ENCODE measurements at places on chromosomes 1 and 21.

DNA sequence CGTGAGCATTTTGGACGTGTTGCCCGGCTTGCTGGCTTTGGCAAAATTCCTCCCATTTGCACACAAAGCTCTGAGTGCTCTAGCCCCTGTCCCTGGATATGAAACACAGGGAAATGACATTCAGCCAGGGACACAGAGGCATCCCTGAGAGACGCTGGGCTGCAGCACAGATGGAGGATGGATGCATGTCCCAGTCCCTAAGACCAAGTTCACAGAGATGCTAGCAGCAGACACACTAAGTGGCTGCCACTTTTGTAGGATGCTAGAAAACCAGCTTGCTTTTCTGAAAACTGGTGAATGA lies 12.5 kb downstream of the ACTRT2 start:
- DNase-seq = no peak

GRCh38 chr1:18253093-18253492 lies 145.5 kb downstream of the IGSF21 start:
- no peak for DNase-seq

DNA sequence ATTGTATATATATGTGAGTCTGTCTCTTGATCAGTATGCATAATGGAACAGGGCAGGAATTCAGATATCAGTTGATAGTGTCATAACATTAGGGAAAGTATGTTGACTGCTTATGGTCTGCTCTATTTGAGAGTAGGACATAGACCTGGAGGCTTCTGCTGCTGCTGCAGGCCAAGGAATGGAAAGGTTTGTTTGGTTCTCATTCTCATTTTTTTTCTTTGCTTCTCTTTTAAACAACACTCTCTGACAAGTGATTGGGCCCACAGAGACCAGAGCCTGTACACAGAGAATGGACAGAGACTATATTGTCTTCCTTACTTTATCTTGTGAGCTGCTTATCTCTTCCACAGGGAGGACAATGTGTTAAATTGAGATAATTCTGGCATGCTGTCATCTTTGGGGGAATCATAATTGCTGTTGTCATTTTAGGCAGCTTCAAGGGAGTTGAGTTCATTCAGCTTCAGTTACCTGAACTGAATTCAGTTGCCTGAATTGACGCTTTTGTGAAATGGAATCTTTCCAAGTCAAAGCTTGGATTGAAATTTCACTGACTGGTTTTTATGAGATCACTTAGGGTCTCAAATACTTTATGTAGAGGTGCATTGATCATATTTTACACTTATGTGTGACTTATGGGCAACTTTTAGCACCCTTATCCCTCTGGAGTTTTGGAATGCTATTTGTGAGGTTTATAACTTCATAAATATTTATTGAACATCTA lies 16.9 kb downstream of the CAP1 start:
- no peak for DNase-seq

DNA sequence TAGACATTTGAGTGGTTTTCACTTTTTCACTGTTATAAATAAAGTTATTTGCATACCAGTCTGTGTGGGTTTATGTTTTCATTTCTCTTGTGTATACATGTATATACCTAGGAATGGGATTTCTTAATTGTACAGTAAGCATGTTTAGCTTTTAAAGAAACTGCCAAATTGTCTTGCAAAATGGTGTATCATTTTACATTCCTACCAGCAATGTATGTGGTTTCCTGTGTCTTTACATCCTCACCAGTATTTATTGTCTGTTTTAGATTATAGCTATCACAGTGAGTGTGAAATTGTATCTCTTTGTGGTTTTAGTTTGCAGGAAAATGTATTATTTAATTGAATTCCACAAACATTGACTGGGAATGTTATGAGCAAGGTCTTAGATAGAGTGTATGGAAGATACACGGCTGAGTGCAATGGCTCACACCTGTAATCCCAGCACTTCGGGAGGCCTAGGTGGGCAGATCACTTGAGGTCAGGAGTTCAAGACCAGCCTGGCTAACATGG lies 57.3 kb downstream of the MACF1 start:
- no peak for DNase-seq

DNA sequence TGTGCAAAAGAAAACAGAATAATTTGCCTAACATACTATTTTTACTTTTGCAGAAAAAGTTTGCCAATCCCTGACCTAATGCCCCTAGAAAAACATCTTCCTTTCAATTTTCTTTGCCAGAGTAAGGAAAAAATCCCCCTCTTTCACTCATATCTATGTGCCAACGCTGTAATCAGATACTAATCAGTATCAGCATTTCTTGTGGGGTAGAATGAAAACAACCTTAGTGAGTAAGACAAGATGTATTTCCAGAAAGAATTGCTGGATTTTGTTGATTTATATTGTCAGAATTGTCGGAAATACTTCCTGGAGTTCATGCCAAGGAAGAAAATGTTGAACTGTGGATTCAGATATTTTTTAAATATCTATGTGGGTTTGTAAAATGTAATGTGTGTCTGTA lies 1893.8 kb downstream of the NCAM2 start:
- no peak for DNase-seq

- DNase-seq = no peak
Observed at GRCh38 chr1:169523904-169524303, 38.2 kb upstream of the SLC19A2 start.

DNA sequence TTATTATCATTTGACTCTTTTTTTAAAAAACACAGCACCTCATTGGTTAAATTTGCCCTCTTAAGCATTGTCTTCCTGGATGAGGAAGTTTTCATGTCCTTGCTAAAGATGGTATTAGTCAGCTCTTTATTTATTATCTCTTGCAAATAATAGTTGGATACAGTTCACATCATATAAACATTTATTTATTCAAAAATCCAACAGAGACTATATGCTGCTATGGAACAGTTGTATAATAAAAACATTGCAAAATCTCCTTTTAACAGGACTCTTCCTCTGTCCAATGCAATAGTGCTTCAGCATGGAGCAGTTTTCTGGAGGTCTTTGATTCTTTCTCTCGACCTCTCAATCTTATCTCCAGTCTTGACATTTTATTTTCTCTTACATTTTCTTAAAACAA lies 49.5 kb upstream of the VCAM1 start:
- DNase-seq = no peak

DNA sequence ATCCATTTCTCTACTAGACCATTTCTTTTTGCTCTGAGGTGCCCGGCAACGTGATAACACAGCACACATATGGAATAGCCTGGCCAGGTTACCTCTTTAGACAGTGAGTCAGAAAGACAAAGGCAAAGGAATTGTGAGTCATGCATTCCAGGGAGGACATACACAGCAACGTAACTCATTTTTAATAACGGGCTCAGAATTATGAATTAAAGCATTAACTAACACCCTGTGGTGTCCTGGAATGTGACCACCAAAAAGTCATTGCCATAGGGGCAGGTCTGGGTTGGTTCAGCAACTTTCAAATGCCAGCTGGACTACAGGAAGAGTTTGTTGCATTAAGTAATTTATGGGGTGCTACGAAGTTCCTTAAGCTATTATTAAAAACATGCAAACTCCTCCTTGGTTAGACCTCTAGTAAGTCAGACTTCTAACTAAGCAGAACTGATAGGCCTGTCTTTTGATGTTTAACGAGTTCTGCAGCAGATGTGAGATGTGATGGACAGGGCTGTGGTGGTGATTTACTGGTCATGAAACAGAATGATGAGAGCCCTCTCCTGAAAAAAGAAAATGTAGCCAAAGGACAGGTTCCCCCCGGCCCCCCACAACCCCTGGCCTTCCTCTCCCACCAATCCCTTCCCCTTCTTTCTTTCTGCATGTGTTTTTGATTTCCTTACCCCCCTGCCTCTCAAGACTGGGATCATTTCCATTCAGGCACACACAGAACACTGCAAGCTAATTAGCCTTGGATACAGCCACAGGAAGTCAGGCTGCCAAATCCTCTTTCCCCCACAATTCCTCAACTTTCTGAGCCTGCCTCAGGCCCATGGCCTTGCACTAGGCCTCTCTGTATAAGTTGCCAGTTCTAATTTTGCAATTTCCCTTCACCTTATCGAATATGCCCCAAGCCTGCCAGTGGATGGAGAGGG lies 88.9 kb upstream of the HAO2 start:
- DNase-seq = no peak

Measured in GM19239 (cell line).